Prostate gland (tissue), 2 donors: ENCODE measurements at places on chromosomes 1 and 21.

DNA sequence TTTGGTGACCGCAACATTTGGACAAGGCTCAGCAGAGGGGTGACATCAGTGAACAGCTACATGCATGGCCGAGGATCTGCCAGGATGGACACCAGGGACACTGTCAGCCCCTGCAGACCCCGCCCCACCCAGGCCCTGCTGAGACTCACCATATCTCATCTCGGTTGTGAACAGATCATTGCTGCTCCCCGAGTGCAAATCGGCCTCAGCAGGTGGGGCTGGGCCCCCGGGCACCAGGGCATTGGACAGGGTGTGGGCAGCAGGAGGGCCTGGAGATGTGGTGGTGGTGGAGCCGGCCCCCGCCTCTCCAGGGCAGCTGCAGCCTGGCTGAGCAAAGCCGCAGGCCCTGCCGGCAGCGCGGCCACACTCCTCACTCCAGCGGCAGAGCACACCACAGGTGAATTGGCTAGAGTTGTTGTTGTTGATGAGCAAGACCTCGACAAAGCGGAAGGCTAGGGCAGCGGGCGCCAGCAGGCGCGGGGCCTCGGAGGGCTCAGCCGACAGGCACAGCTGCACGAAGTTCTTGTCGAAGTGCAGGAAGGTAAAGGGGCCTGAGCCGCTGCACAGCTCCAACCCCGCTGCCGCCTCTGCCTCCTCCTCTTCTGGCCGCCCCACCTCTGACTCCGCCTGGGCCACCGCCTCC lies 8.2 kb downstream of the ADGRB2 start:
- DNase-seq: no peak

DNA sequence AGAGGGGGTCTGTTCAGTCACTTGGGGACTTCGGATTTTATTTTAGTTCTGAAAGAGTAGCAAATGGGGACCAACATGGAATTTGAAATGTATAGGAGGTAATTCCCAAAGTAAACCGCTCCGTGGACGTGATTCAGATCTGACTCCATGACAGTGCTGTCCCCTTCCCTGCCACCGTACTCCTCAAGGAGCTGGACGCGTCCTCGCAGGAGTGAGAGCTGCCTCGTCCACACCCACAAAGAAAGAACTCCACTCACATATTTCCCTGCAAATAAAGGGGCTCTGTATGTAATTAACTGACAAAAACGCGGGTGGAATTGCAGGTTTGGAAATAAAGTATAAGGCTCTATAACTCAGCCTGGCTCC lies 183.6 kb downstream of the ETS2 start:
- no peak for DNase-seq

GRCh38 chr1:4060850-4061249 lies 160.8 kb upstream of the C1orf174 start:
- no peak for DNase-seq

DNA sequence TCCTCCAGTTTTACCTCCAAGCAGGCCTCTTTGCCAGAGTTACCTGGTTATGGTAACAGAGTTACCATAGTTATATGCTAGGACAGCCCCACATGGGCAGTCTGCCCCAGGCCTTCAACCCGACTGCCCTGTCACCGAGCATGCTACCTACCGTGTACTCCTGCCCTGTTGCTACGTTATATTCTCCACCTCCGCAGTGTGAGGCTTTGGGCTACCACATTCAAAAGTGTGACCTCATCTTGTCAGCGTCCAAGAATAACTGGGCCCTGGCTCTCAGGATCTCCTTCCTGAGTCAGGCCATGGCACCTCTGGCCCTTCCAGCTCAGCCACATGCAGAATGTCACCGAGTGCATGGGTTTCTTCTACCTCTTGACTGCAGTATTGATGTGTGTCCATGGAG lies 8.9 kb downstream of the MAPKAPK2 start:
- DNase-seq: no peak

GRCh38 chr1:4056422-4056821 lies 156.3 kb upstream of the C1orf174 start:
- DNase-seq: no peak

DNA sequence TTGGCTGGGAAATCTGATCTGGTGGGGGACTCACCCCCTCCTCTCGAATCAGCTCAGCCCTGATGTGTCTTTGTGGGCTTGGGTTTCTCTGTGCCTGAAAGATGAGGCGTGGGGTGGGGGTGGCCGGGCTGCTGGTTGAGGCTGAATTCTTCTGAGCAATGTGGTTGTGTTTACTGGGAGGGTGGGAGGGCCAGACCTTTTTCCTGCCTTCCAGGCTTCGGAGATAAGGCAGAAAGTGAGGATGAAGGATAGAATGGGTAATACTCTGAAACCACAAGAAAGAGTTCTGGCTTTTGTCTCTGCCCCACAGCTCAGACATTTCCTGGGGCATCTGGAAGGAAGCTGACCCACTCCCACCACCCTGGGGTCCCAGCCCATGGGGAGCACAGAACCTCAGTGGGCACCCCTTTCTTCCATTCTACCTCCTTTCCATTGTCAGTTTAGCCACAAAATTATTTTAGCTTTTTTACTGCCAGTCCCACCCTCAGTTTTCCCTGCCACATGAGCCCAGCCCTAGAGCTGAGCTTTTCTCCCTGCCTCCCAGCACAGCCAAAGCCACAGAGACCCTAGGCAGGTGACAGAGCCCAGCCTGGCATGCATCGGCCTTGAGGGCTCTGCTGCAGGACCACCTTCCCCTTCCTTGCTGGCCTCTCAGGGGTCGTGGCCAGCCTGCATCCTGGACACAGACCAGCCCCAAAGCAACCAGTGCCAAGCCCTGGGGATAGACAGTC lies 11.2 kb downstream of the ALX3 start:
- DNase-seq: no peak

DNA sequence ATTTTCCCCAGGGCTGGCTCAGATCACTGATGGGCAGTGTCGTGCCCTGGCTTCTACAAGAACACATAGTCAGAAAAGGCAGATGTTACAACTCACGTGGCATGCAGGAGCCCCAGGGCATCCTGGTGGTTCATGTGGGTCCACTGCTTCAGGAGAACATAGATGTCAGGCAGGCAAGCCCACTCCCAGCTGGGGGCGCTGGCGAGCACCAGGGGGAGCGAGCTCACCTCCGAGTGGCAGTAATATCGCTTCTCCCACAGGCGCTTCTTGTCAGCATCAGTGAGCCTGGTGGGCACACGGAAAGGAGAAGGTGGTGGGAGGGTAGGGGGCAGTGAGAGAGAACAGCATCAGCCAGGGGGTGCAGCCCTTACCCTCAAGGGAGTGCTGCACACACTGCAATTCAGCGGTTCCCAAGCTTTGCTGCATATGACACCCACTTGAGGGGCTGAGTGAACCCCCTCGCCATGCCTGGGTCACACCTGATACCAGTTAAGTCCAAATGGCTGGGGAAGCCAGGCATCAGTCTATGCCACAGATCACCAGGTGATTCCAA lies 34.3 kb upstream of the PPP1R15B start:
- no peak for DNase-seq

- no peak for DNase-seq
Observed at GRCh38 chr1:108050911-108051629, 86.1 kb upstream of the VAV3 start.
